ENCODE measurements at places on chromosomes 4 and X.

DNA sequence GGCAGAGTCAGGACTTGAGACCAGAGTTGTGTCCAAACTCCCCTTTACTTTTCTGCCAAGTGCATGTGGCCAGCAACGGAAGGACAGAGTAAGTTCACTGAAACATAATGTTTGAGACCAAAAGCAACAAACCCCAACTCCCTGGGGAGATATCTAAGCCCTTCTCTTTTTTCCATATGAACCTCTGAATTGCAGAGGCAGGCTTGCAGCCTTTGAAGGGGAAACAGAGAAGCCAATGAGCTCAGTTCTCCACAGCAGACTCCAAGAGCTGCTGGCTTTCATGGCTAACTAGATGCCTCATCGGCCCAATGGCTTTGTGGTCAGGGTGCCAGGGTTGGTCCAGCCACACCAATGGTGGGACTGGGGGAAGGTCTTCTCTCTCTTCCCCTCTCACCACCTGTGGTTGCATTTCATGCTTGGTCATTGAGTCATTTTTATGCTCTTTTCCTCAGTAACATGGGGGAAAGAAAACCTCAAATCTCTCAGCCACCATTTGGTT is 34.0 kb downstream of the STARD8 start:
- DNase-seq: no peak

DNA sequence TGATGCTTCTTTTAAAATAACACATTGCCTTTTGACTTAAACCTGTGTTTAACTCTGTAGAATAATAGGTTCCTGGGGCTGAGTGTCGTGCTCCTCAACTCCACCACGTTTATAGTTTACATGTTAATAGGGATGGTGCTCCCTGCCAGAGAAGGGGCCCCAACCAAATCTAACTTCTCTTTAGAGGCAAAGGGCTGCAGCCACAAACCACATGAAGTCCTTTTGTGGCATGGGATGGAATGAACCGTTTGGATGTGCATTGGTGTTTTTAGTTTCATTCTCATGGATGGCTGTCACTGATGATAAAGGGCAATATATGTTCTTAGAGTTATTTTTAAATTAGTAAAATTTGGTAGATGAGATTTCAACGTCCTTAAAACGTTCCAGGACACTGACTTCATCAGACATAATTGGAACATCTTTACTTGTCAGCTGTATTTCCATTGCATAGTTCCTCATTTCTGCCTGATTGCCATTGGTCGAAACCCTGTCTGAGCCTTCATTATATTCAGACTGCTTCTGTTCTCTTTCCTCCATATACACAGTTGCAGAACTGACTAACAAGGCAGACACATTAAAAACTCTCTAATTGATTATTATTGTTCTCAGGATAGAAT is 60.4 kb upstream of the HPF1 start:
- no peak for DNase-seq

DNA sequence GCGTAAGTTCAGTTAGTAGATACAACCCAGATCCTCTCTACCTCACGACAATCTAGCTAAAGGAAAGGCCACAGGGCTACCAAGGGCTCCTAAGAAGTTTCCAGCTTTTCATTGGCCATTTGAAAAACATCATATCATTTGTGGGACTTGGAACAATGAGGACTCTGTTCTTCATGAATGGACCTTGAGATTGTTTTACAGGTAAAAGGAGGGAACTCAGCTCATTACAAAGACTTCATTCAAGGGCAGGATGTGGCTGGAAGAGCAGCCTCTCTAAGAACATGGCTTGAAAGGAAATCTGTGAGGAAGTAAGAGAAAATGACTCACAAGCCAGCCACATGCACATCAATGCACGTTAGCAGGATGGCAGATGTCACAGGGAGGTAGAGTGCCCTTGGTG is 105.9 kb upstream of the SLC7A11 start:
- DNase-seq: no peak

DNA sequence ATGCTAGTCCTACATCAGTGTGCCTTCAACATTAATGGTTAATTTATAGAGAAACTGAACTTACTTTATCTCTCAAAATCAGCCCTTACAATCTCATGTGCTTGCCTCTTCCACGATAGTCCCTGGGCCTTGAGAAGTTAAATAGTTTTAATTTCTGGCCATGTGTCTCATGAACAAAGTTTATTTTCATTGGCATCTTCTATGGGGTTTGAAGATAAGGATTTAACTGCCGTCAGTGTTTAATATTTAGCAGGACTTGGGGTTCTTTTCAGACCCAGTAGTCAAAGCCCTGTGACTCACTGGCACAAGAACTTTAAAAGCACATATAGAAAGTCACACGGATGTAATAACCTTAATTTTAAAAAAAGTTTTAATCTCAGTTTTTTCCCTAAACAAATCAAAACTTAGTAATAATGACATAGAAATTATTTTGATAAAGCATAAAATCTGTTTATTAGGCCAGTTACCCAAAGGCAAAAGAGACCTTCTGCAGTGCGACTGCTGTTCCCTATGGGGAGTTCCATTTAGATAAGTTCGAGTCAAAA is 10.1 kb upstream of the MPP1 start:
- DNase-seq: no peak

- no peak for DNase-seq
Measured at GRCh38 chrX:42536286-42536685, 241.7 kb downstream of the PPP1R2C start.

DNA sequence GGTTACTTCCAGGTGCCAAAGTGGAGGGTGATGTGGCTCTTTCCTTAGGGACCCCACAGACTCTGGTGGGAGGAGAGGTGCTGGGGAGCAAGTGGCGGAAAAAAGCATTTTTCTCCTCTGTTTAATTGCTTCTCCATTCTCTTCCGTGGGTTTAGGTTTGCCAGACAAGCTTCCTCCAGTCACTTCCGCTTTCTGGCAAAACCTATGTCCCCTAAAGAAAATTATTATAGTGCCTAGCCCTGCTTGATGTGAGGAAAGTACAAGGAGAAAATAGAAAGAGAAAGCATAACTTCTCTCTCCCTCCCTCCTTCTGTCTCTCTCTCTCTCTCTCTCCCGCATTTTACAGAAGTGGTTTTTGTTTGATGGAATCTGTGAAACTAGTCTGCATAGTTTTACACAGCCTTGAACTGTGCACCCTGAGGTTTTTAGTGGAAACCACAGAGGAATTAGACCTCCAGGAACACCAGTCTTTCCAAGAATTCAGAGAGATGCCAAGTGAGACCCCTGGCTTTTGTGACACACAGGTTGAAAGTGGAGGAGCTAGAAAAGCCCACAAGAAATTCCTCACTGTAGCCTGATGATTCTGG is 231.1 kb upstream of the ANXA3 start:
- DNase-seq: no peak

GRCh38 chrX:114615765-114616164 is 31.9 kb downstream of the HTR2C start:
- no peak for DNase-seq

GRCh38 chr4:38023347-38024205 is 63.4 kb downstream of the PTTG2 start:
- DNase-seq: no peak

- no peak for DNase-seq
Measured at GRCh38 chrX:5791721-5792120, 436.9 kb downstream of the NLGN4X start.

GRCh38 chrX:69551421-69552009 is 47.4 kb downstream of the NALF2 start:
- DNase-seq: no peak

- DNase-seq: no peak
Measured at GRCh38 chrX:34300871-34301270, 168.8 kb upstream of the FAM47A start.

GRCh38 chr4:175874306-175874705 is 62.2 kb upstream of the GPM6A start:
- no peak for DNase-seq

GRCh38 chr4:168832763-168833575 is 177.1 kb downstream of the CBR4 start:
- no peak for DNase-seq

DNA sequence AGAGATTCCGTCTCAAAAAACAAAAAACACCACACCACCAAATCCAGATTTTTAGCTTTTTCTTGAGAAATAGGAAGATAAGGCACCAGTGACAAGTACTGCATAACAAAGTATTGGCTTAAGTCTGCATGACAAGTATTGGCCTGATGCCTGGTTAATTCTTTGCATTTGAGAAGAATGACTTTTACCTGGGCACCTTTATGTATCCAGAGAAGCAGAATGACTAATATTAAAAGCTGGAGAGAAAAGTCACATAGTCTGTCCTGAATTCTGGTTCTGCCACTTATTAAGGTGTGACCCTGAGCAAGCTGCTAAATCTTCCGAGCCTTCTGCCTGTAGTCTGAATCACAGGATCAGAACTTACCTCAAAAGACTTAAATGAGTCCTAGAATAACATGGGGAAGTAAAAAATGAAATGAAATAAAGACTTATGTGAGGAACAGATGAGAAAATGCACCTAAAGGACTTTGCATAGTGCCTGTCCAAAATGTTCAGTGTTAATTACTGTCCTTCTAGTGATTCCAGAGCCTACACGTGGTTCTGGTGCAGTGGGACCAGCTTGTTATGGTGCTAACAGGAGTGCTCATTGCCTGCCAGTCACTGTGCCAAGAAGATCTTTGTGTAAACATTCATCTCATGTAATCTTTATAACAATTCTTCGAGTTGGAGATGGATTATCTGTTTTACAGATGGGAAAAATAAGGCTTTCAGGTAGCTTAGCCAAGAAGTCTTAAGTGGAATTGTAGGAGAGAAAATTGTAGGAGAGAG is 31.6 kb downstream of the UGDH start:
- DNase-seq: no peak

GRCh38 chr4:6301051-6301731 is 31.5 kb downstream of the WFS1 start:
- DNase-seq: no peak

GRCh38 chr4:100421361-100421978 is 96.4 kb downstream of the EMCN start:
- no peak for DNase-seq

DNA sequence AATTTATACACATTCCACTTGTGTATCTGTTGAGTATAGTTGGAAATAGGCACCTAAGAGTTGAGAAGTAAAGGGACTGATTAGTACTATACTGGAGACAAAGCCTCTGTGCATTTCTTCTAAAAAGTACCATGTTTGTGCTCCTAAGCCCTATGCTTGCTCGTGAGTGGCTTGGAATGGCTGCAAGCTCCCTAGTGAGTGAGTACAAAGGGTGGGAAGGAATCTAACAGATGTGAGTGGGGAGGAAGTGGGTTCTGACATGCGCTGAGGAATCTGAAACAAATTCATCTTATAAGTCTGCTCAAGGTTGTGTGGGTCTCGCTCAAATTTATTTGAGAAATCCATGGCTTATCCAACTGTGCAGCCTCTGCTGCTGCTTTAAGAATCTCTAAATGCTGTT is 13.3 kb downstream of the SPCS3 start:
- no peak for DNase-seq

- DNase-seq: no peak
Measured at GRCh38 chr4:28402751-28403150, 1542.1 kb downstream of the STIM2 start.

DNA sequence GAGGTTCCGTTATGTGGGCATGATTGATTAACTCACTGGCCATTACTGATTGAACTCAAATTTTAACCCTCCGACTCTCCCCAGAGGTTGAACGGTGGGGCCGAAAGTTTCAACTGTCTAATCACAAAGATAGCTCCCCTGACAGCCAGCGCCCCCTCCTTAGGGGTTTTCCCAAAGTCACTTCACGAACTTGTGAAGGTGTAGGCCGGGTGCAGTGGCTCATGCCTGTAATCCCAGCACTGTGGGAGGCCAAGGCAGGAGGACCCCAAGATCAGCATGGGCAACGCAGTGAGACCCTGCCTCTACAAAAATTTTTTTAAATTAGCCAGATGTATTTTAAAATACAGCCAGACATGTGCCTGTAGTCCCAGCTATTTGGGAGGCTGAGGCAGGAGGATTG is 39.8 kb upstream of the RBM47 start:
- DNase-seq: no peak

DNA sequence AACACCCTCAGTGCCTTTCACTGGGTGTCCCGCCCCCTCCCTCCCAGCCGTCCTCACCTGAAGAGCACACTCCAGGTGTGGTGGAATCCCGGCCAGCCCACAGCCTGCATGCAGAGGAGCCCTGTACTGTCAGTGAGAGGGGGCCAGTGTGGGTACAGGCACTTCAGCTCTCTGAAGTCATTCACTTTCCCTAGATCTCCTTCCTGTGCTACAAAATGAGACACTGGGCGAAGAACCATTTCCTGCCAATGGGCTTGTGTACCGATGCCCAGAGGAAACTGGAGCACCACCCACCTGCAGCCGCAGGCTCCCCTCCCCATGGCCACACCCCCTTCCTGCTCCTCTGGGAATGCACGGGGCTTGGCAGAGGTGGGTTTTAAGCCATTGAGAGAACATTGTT is 73.9 kb upstream of the C4orf50 start:
- DNase-seq: no peak

DNA sequence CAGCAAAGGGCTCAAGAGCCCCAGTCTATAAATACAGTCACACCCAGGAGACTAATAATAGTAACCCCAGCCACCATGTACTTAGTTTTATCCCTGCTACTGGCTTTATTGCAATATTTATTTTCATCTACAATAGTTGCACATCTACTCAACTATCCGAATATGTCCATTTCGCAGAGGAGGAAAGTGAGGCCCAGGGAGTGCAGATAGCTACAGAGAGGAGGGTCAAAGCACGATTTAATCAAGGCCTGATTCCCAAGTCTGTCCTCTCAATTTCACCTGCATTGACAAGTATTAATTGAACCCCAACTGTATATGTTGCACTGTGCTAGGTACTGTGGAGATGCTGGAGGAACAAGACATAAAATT is 4.0 kb upstream of the PLP2 start:
- DNase-seq: no peak

DNA sequence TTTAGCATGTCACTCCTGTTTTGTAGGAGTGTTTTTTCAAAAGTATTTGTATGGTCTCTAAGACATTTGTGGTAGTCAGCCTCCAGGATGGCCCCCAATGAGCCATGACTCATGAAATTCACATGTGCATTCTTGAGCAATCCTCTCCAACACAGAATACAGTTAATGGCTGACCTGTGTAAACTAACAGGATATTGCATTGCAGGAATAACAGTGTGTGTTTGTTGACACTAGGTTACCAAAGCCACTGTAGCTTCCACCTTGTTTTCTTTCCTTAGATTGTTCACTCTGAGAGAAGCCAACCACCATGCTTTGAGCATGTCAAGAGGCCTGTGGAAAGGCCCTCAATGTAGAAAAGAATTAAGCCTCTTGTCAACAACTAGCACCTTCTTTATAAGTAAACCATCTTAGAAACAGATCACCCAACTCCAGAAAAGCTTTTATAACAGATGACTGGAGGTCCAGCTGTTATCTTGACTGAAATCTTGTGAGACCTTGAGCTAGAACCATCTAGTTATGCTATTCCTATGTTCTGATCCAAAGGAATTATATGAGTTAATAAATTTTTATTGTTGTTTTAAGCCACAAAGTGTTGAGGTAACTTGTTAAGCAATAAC is 28.5 kb downstream of the TBCK start:
- no peak for DNase-seq

Measured in activated CD4-positive, alpha-beta T cell treated with anti-CD3 and anti-CD28 coated beads for 1 hour (primary cell).